Brain pericyte (primary cell): ENCODE measurements at places on chromosomes 12 and 14.

DNA sequence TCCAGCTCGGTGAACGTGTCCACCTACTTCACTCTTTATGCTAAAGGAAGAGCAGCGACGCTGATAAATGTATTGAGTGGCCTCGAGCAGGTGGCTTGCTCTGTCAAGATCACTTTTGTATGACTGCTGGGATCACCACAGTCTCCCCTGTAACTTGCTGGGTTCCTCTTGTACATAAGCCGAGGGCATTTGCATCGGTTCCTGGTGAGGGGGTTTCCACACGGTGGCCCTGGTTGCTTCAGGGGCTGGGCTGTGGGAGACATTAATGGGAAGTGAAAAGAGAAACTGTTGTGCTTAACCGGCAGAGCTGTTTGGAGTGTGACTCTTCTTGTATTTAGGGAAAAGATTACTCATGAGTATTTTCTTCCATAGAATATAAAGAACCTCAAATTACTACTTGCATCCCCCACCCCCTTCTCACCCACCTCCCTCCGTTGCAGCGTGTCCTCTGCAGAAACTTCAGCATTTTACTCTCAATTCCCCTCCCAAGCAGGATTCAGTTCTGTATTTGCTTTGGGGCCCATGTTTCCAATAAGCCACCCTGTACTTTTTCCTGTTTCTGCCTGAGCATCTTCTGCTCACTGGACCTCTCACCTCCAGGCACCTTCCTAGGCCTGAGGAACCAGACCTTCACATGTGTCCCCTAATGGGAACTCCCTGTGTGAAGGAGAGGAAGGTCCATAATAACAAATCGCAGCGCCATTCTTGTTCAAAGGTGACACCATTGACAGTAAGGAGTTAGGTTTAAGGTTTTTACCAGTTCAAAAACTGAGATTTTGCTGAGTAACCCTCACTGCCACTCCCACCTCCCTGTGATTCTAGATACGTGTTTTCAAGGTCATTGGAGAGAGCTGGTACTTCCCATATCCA lies 187.0 kb downstream of the ETV6 start:
- DNase-seq: no peak

DNA sequence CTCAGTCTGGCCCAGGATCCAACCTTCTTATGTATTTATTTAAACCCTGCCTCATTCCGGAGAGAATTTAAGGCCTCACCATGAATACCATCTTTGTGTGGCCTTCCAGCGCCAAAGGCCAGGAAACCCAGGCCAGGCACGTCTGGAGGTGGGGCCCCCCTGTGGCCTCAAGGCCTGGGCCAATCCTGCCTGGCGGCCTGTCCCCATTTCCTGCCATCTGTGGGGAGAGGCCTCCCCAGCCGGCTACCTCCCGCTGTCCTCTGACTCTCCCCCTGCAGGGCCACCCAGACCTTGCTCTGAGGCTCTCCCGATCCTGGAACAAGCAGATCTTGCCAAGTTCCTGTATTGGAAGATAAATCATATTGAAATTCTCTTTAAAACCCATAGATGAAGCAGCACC lies 37.4 kb upstream of the MEG3 start:
- DNase-seq: no peak

DNA sequence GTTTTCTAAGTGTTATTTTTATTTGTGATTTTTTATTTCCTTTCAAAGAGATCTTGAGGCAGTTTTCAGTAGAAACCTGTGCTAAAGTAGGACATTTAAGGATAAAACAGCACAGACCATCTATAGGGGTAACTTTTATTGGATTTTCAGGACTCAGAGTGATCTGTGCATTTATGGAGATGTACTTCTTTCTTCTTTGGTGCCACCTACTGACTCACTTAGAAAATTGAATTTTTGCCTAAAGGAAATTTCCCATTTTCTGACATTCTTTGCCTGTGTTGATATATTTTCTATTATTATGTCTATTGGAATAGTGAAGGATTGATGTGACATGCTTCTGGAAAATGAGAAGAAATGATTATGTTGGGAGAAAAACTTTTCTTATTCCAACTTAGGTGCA lies 113.0 kb downstream of the UNC79 start:
- DNase-seq: no peak

- DNase-seq: no peak
Measured at GRCh38 chr14:100532154-100532861, 54.9 kb downstream of the BEGAIN start.

GRCh38 chr14:64792871-64793560 lies 86.7 kb downstream of the SPTB start:
- no peak for DNase-seq

GRCh38 chr12:33634544-33634943 lies 194.9 kb upstream of the SYT10 start:
- no peak for DNase-seq

- DNase-seq: no peak
Measured at GRCh38 chr14:64614805-64615391, 65.1 kb downstream of the PPP1R36 start.

DNA sequence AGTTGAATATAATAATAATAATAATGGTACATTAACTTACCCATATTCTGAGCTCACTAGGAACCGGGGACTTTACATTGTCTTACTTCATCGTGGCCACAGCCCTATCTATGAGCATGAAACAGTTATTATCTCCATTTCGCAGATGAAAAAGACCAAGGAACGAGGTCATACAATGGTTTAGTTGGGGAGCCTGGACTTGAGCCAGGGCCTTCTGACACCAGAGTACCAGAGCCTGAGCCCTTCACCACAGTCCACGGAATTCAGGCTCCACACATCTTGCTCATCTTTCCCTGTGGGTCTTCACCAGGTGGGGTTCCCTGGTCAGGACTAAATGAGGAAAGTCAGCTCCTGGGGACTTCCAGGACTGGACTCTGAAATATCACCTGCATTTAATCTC lies 31.3 kb upstream of the CMKLR1 start:
- DNase-seq: no peak

DNA sequence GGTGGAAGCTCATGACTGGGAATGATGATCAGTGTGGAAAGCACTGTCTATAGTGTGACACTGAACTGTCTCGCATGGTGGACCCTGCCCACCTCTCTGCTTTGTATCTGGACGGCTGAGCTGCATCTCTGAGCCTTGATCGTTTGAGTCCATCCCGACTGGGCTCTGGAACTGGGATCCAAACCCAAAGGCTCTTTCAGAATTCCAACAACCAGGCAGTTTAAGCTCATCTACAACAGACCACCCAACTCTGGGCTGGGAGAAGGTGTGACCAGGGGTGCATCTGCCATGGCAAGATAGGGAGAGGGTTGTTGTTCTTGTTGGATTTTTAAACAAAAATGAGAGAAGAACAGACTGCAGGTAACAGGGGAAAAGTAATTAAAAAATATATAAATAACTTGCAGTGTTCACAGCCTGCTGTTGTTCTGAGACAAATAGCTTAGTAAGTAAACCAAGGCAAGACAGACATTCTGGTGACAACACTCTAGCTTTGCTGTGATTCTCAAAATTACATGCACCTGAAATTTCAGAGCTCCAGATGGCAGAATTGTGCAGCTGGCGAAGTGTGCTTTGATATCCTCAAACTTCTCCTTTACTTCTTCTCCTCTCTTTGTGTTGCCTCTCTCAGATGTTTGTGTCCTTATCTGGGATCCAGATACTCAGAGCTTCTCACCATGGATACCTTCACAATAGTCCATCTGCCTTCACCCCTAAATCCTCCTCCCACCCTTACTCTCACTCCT lies 209.6 kb downstream of the EMP1 start:
- no peak for DNase-seq
